CD8-positive, alpha-beta T cell (primary cell): ENCODE measurements at places on chromosomes 2 and 18.
A peak's percentile ranks its signal among the peaks of the same experiment; 100 is the strongest.

GRCh38 chr2:239468491-239469105 is 67.8 kb upstream of the HDAC4 start:
- DNase-seq: no peak

- DNase-seq: peak; percentile 59
Observed at GRCh38 chr2:42493468-42494354, at the start of gene KCNG3. Gene KCNG3, minus strand, starts transcription at chr2:42493982. Its CDS starts 481 bp downstream, at chr2:42493501.

- no peak for DNase-seq
Observed at GRCh38 chr2:96342085-96342484, 6.5 kb downstream of the NCAPH start.

GRCh38 chr2:151181524-151181923 is 80.1 kb downstream of the RBM43 start:
- DNase-seq: no peak

GRCh38 chr2:81644189-81644588 is 1339.6 kb upstream of the LRRTM1 start:
- DNase-seq: no peak
